WERI-Rb-1 (cell line): ENCODE measurements at places on chromosomes 16 and 17.

GRCh38 chr16:27317320-27317719 is 3.5 kb downstream of the IL4R start:
- no peak for DNase-seq

- DNase-seq = peak; percentile 22
These were observed 8.5 kb downstream of the HASPIN start for GRCh38 chr17:3732210-3732621.

DNA sequence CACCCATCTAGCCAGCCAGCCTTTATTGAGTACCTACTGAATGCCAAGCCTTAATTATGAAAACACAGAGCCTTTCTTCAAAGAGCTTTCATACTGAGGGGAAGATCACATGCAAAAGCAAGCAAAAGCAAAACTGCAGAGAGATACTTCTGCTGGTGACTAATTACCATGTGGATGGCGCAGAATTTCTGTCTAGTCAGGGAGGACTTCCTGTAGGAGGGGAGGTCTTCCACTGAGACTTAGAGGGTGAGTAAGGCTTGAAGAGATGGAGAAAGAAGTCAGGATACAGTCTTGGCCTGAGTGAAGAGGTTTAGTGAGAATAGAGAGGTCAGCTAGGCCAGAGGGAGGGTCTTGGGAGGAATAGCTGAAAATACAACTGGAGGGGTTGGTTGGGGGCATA is 53.9 kb upstream of the CCL2 start:
- DNase-seq = no peak

DNA sequence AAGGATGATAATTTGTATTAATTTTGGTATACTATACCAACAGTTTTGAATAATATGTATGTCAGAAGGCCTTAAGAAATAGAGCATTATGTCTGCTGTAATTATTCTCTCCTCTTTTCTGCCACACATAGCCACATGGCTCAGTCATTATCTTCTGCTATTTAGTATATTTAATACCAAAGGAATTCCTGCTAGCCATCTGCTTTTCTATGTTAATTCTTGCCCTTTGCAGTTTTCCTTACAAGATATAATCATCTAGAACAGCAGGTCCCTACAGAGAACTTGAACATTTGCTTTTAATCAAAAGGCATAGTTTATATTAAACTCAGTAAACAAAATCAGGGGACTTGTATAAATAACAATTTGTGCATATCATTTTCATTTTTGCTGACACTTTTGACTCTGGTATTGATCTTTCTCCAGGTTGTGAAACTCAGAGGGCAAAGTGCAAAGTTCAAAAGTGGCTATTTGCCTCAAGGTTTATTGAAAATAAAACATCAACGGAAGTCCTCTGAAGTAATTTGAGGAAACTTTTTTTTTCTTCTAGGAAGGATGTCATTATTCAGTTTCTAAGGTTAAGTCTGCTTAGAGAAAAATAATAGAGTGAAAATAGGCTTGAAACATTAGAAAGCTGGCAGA is 702.0 kb downstream of the KCNJ2 start:
- DNase-seq = no peak

DNA sequence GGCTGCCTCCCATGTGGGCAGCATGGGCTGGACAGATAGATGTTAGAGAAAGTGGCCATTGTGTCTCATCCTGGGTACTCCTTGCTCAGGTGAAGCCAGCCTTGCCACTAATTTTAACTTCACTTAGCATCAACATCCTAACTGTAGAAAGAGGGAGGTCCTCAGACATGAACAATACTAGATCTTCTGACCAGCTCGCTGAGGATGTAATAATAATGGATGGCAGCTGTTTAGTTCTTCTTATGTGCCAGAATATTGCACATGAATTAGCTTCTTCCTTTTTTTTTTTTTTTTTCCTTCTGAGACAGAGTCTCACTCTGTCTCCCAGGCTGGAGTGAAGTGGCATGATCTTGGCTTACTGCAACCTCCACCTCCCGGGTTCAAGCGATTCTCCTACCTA is 232.4 kb downstream of the CCDC182 start:
- DNase-seq = no peak

- DNase-seq = no peak
These were observed 45.4 kb upstream of the EMP2 start for GRCh38 chr16:10625595-10626357.

- DNase-seq = no peak
These were observed 14.2 kb upstream of the HEXD start for GRCh38 chr17:82403662-82404660.

GRCh38 chr16:2819939-2820835 is 3.1 kb downstream of the PRSS21 start:
- DNase-seq = no peak

GRCh38 chr16:31869511-31870201 is 4.0 kb upstream of the ZNF267 start:
- DNase-seq = no peak

GRCh38 chr16:87851601-87852000 is 17.7 kb downstream of the SLC7A5 start:
- DNase-seq = peak; percentile 34

- no peak for DNase-seq
These were observed 12.7 kb downstream of the MMP15 start for GRCh38 chr16:58038219-58038641.

- DNase-seq = no peak
These were observed 78.2 kb upstream of the NOL11 start for GRCh38 chr17:67639555-67639954.

- DNase-seq = no peak
These were observed 14.2 kb downstream of the CDRT4 start for GRCh38 chr17:15453246-15453645.

DNA sequence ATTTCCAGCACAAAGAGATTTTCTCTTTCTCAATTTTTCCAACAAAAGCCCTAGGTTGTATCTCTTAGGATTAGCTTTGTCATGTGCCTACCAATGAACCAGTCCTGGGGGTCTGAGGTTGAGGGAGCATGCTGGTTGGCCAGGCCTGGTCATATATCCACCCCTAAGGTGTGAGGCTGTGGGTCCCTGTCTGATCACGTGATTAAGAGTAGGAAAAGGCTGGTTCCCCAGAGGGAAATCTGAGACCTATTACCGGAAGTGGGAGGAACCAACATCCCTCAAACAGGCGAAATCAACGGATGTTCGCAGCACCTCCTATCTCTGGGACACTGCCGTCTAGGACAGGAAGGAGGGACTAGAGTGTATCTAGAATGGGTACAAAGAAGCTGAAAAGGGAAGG is 185.7 kb upstream of the IRX5 start:
- no peak for DNase-seq

DNA sequence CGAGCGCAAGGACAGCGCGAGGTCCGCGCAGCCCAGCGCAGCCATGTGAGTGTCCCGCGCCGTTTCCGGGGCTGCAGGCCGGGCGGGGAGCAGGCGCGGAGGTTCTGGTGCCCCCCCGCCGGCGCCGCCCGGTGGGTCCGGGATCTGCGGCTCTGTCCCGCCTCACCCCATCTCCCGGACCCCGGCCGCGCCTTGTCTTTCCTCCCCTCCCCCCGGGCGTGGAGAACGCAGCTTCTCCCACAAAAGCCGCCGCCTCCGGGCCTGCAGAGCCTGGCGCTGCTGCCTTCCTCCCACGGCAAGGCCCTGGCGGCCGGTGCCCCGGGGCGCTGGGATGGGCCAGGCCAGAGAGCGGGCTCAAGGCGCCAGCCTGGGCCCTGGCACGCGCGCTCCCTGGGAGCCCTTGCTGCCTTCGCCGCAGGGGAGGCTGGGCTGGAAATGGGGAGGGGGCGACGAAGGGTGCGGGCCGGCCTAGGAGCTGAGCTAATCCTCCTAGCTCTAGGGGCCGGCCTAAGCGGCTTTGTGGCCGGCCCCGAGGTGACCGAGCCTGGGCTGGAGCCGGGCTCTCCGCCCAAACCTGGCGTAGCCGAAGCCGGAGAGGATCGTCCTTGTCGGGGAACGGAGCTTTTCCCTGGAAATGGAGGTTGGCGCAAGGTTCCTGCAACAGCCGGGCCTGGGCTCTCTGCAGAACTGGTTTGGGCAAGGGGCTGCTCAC is 397 bp downstream of the RIPOR1 start:
- peak; percentile 87 for DNase-seq

GRCh38 chr17:19298569-19299213 is 61.5 kb downstream of the EPN2 start:
- DNase-seq = no peak

GRCh38 chr16:85652431-85653221 is 36.1 kb downstream of the GINS2 start:
- DNase-seq = peak; percentile 88

DNA sequence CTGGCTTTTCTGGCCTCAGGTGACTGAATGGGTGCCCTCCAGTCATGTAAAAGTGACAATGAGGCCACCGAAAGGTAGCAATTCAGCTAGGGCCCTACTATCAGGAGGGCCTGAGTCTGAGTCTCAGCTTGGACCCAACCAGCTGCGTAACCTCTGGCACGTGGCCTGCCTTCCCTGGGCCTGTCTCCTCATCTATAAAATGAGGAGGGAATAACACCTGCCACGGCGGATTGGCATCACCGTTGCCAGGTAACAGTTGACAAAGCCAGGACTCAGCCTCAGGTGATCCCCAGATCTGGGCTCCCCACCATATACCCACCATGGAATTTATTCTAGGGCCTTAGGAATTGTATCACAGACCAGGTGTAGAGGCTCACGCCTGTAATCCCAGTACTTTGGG is 217.1 kb downstream of the KATNIP start:
- no peak for DNase-seq

- DNase-seq = no peak
These were observed 32.4 kb upstream of the EFCAB13 start for GRCh38 chr17:47291242-47291873.

DNA sequence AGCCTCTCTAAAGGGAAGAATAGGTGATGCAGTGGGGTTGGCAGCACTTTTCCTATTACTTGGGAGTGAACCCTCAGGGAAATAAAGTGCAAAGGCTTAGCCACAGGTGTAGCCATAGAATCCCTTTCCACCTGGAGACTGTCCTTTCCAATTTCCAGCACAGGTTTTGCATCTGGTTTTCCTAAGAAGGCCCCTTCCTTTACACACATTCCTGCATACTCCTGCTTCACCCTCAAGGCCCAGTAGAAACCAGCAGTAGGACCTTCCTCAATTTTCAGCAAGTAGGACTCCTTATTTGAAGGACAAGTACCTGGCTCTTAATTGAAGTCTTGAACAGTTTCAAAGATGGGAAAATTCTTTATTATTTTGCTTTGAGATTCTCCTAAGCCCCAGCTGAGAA is 171.8 kb upstream of the TBX2 start:
- no peak for DNase-seq

DNA sequence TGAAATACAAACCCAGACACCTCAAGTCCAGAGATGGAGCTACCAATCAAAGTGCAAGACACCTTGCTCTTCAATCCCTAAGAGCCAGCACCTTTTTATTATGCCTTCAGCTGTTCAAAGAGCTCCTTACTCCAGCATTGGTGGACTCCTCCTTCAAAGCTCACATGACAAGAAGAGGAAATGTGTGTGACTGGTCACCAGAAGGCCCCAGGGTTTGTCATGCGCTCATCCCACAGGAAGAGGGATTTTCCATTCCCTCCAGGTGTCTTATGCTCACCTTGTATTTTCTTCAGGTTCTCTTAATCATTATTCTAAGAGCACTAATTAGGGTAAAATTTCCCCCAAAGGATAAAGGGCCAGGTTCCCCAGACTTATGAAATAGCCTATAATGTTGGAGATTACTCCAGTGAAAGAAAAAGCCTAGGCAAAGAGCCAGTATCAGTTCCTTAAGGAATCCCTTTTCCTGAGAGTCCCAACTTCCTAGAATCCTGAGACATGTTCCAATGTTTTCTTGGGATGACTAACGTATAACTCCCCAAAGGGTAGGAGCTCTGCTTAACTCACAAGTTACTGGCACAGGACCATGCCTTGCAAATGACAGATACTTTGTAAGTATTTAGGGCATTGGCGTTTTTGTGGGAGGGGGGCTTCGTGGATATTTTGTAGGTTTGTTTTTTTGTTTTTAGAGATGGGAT is 56.9 kb upstream of the SOX9 start:
- DNase-seq = no peak

DNA sequence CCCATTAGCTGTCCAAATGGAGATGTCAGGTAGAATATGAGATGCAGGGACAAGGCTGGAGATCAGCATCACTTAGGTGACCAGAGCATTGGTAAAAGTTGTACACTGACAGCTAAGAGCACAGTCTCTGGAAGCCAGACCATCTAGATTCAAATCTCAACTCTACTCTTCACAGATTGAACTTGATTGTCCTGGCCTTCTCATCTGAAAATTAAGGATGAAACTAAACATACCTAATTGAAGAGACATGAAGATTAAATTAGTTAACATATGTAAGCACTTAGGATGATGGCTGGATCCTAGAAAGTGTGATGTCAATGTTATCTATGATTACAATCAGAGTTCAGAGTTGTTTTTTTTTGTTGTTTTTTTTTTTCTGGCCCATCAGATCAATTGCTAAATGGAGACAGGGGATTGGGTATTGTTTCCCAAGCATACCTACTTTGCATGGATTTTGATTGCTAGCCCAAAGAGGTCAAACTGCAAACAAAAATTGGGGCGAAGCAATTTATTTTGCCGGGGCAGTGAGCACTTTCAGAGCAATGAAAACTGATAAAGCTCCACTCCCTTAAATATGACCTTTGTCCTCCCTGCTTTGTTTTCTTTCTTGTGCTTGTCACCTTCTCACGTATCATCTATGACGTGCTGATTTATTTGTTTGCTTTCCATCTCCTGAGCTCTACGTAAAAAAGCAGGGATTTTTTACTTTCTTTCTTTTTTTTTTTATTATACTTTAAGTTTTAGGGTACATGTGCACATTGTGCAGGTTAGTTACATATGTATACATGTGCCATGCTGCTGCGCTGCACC is 217.6 kb upstream of the CPHXL start:
- no peak for DNase-seq

GRCh38 chr17:42055496-42055895 is 5.1 kb upstream of the C17orf113 start:
- peak; percentile 83 for DNase-seq

- no peak for DNase-seq
These were observed 4.4 kb upstream of the CD300H start for GRCh38 chr17:74571621-74572270.

GRCh38 chr17:46143827-46144236 is 49.4 kb downstream of the KANSL1 start:
- no peak for DNase-seq

GRCh38 chr17:37389160-37389559 is 13.4 kb downstream of the C17orf78 start:
- no peak for DNase-seq

GRCh38 chr16:66121466-66121865 is 245.0 kb upstream of the CDH5 start:
- no peak for DNase-seq

- DNase-seq = no peak
These were observed 7.4 kb upstream of the TBX4 start for GRCh38 chr17:61444831-61445230.

GRCh38 chr17:15913826-15914225 is 31.1 kb upstream of the ADORA2B start:
- DNase-seq = no peak

- peak; percentile 89 for DNase-seq
These were observed 37.6 kb downstream of the SNX11 start for GRCh38 chr17:48144976-48145798.

GRCh38 chr16:30032083-30032819 is 1.2 kb upstream of the TLCD3B start:
- DNase-seq = peak; percentile 87

- no peak for DNase-seq
These were observed 652 bp downstream of the VPS35L start for GRCh38 chr16:19555938-19556771.
